Lower lobe of right lung (tissue), 2 donors: ENCODE measurements at places on chromosomes 6 and 20.

DNA sequence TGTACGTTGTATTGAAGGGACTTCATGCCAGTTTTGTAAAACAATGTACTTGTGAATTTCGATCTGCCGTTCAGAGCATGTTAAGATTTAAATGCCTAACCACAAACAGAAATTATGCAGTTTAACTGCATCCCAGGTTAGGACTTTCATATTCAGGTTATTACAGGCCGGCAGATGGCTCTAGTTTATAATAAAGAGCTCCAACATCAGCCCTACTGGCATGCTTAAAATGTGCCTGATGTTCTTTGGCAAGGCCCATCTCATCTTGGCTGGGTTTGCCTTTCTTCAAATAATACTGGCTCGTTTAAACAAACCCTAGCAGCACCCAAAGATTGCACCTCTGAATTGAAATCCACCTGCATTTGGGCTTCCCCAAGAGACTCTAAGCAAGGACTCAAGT is 169.3 kb upstream of the RIN2 start:
- DNase-seq = no peak

- DNase-seq = no peak
Observed at GRCh38 chr20:15091421-15092037, 754.1 kb upstream of the FLRT3 start.

GRCh38 chr20:62787866-62788265 is 8.4 kb upstream of the MRGBP start:
- DNase-seq = no peak

- DNase-seq = no peak
Observed at GRCh38 chr6:1124885-1125284, 187.0 kb upstream of the FOXQ1 start.

- no peak for DNase-seq
Observed at GRCh38 chr6:39411465-39411864, 89.0 kb upstream of the KCNK16 start.

- no peak for DNase-seq
Observed at GRCh38 chr6:40896696-40897095, 142.3 kb downstream of the UNC5CL start.

DNA sequence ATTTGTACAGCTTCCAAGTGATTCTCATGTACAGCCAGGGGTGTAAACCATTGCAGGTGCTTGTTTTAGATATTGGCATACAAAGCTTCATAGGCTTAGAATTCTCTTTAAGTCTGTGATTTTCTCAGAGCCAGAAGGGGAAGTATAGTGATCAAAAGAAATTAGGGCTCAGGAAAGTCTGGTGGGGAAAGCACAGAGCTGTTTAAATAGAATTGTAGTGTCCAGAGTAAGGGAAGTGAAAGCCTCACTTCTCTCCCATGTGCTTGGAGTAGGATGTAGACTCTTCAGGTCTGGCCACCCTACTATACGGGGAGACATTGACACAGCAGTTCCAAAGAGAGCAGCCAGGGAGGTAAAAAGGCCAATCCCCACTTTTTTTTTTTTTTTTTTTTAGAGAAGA is 10.4 kb downstream of the GCNT2 start:
- DNase-seq = no peak

DNA sequence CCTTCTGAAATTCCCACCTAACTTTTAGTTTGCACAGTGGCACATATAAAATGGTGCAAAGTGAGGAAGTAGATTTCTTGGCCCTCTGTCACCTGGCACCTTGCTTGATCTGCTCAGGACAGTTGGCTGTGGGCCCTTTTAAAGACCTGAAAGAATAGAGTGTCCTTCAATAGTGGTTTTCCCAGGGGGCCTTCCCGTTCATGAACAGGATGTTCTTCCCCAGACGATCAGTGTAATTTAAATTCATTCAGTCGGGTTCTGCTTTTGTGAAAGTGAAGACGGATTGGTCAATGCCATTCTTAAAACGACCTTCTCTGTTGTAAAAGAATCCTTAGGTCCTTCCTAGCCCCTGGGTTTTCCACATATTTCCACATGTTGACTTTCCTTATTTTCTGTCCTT is 178.5 kb downstream of the SASH1 start:
- DNase-seq = no peak

DNA sequence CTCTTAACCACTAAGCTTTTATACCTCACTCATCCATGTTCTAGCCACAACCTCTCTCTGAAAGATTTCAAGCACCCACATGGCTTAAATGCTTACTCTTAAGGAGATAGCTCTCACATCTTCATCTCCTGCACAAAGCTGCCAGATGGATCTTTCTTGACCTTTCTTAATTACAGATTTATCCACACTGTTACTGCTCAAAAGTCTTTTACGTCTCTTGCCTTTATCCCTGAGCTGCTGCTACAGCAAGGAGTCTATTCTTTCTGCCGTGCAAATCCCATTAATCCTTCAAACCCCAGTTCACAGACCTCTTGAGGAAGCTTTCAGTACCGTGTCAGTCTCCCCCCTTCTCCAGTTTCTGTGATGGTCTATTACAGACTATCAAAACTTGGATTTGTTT is 54.6 kb downstream of the B4GALT5 start:
- DNase-seq = no peak

DNA sequence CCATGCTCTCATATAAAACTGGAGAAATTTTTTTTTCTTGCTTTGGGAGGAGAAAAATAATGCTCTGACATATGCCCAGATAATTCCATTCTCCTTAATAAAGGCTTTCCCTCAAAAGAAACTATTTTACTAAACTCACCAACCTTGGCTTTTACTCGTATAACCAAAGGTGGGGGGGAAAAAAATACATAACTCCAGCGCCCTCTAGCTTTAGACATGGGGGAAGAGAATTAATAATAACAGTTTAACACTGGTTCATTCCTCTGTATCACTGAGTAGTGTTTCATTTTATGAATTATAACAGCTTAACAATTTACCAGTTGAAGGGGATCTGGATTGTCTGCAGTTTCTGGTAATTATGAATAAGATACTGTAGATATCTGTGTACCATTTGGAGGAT is 1226.1 kb downstream of the GRIK2 start:
- no peak for DNase-seq

GRCh38 chr6:96926425-96926824 is 1.9 kb downstream of the KLHL32 start:
- DNase-seq = no peak

GRCh38 chr20:34110745-34111641 is 1.1 kb downstream of the EIF2S2 start:
- DNase-seq = no peak

- peak; percentile 63 for DNase-seq
Observed at GRCh38 chr20:59752101-59752586, 147.8 kb downstream of the PHACTR3 start.

GRCh38 chr20:51797357-51798025 is 4.8 kb downstream of the SALL4 start:
- DNase-seq = no peak

- DNase-seq = peak; percentile 72
Observed at GRCh38 chr6:13407709-13408695, 79.4 kb downstream of the GFOD1 start.

DNA sequence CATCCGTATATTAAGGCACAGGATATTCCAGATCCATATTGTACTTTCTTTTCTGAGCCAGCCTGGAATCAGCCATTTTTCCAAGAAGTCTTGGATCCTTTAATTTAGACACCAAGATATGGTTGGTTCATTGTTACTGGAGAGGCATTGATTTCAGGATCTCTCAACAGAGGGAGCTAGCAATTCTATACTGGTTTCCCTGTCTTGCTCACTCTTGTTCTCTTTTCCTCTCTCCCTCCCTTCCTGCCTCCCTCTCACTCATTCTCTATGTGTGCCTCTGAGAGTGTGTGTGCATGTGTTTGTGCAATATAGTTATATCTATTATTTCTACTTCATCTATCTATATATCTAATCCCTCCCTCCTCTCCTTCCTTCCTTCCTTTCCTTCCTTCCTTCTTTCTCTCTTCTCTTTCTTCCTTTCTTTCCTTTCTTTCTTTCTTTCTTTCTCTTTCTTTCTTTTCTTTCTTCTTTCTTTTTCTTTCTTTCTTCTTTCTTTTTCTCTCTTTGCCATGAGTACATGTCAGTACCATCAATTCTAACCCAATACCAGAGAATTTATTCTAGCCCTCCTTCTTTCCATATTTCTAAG is 299.1 kb downstream of the EPHA7 start:
- no peak for DNase-seq

GRCh38 chr6:47168180-47168579 is 126.0 kb upstream of the ADGRF1 start:
- no peak for DNase-seq

GRCh38 chr20:62592506-62593177 is 49.7 kb upstream of the SLCO4A1 start:
- DNase-seq = no peak

DNA sequence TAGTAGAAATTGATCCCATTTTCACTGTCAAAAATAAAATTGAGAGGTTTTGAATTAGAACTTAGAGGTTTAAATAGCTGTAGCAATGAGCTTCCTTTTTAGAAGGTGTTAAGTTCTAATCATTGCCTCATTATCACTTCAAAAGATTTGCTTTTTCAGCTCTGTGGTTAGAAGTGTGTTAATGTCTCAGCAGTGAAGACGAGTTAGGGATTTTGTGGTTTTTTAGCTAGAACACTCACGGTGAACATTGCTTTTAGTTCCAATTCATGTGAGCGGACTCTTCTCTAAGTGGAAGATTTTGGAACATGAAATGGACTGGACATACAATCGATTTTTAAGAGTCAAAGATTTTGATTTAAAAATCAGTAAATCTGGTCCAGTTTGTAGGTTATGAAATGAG is 12.7 kb upstream of the IFNGR1 start:
- no peak for DNase-seq

- peak; percentile 27 for DNase-seq
Observed at GRCh38 chr6:34241351-34242215, 4.9 kb downstream of the HMGA1 start.

- no peak for DNase-seq
Observed at GRCh38 chr6:80541181-80541580, 434.7 kb downstream of the BCKDHB start.

DNA sequence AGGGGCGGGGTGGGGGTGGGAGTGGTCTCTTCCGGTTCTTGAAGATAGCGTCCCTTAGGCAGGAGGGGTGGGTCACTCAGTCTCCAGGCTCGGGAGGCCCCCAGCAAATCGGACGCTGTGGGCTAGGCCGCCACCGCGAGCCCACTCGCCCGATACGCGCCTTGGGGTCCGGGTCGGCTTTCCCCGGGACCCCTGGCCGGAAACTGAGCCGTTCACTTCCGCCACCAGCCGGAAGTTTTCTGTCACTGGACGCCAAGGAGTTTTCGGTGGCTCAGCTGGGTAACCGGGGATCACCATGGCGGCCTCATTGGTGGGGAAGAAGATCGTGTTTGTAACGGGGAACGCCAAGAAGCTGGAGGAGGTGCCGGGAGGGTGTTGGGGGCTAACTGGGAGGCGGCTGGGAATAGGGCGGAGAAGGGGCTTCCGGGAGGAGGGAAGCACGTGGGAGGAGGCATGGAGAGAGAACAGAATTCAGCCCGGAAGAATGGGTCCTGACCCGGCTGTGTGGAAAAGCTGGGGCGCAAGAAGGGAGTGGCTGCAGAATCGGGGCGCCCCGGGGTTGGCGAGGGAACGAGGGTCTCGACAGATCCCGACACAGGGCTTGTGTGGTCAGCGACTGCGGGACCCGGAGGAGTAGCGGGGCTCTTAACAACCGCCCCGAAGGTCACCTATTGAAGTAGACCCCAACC is at the start of gene ITPA:
Gene ITPA (plus strand): TSS at position 242 of the 689 bp plus-strand sequence. CDS start 54 bp downstream, at position 296.
- peak; percentile 59 for DNase-seq

- no peak for DNase-seq
Observed at GRCh38 chr20:53778041-53778516, 184.4 kb upstream of the ZNF217 start.

GRCh38 chr6:148835920-148836441 is 89.2 kb downstream of the UST start:
- no peak for DNase-seq

DNA sequence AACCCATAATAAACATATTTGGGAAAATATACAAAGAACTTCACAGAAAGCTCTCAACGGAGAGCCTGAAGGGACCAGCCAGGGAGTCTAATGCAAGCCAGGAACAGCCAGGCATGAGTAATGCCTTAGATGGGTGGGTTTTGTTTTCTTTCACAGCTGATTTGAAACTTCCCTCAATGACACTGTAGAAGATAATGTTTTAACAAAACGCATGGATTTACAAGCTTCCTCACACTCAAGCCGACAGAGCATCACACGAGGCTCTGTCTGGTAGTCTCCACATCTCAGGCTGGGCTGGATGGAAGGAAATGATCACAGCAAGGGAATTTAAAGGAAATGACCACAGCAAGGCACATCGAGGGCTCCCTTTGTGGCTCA is 113.9 kb downstream of the GMPR start:
- no peak for DNase-seq

DNA sequence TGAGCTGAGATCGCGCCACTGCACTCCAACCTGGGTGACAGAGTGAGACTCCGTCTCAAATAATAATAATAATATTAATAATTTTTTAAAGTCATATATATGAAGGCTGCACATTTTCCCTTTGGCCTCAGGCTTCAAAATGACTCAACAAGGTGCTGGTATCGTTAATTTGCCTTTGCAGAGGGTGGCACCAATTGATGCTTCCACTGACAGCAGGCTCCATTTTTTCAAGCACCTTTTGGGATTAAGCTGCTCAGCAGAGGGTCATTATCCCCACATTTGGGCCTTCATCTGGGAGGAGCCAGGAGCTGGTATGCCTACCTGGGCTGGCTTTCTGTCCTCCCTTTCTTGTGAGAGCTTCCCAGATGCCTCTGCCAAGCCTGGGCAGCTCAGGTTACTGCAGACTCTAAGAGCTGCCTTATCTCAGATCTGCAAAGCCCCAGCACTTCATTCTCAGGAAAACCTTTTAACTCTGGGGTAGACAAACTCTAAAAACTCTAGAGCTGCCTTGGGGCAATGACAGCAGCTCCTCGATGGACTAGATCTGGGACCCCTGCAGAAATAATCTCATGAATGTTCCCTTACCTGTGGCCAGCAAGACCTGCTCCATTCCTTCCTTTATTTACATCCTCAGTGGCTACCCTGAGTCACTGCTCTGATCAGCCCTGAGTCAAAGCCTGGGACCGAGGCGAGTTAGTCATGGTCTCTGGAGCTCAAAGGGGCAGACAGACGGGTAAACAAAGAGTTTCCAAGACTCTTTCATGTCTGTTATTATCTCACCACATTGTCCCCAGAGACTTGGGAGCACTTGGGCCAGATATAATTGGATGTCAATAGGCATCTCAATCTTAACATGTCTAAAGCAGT is 80.0 kb upstream of the EYA2 start:
- no peak for DNase-seq

DNA sequence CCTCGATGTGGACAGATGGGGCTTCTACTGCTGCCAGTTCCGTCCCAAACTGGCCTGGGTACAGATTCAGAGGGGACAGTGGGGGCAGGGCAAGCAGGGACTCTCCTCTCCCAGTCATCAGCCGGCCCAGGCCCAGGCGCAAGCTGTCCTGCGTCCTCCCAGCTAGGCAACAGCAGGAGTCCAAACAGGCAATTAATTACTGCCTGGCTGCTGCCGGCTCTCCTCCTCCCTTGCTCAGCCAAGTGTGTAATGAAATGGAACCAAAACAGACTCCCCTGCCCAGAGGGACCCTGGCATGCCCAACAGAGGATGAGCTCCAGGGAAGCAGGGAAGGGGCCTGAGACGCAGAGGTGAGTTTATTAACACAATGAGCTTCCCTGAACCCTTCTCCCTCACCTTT is 17.8 kb upstream of the SLC32A1 start:
- no peak for DNase-seq
